ENCODE measurements at places on chromosomes 3 and 15.

DNA sequence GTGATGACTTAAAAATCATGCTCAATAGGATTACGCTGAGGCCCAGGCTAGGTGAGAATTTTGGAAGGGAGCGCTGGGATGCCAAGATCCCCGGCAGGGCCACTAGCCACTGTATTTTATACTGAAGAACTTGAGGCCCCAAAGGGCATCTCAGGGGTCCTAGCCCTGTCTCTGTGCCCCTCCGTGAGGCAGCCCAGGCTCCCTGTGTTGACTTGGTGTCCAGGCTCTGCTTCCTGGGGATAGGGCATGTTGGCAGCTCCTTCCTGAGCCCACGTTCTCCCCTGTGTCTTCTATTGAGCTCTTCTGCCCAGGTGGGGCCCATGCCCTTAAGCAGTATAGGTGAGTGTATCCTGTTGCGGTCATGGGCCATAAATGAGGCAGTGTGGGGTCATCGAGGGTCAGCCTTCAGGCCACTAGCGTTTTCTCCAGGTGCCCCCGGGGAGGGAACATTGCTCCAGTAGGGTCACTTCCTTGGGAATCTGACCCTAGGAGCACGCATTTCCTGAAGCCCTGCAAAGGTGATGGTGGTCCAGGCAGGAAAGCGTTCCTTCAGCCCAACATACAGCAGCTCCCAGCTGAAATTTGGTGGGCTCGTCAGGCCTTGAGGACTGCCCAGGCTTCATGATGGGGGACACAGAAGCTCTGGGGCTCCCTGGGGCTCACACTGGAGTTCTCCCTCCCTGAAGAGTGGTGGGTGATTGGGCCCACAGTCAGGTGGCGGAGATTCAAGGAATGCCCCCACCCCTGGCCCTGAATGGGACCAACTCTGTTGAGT, 189.4 kb downstream of the UBE3A start:
- peak; percentile 7 for DNase-seq

DNA sequence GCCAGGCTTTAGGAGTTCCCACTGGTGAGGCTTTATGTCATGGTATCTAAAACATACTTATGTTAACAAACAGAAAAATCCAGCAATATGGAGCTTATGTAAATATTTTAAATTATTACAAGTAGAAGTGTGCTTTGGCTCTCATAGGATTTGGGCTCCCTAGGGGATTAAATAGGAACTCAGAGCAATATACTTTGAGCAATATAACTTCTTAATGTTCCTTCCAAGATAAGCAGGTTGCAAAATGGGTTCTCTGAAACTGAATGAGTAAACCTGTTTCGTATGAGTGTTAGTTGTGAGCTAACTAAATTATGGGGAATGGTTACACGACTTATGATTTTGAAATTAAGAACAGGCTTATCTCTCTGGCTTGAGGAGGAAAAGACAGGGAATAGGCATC, 366.1 kb upstream of the ZNF385D start:
- DNase-seq = no peak

- no peak for DNase-seq
Observed at GRCh38 chr15:31013863-31014607, 22.6 kb upstream of the MTMR10 start.

DNA sequence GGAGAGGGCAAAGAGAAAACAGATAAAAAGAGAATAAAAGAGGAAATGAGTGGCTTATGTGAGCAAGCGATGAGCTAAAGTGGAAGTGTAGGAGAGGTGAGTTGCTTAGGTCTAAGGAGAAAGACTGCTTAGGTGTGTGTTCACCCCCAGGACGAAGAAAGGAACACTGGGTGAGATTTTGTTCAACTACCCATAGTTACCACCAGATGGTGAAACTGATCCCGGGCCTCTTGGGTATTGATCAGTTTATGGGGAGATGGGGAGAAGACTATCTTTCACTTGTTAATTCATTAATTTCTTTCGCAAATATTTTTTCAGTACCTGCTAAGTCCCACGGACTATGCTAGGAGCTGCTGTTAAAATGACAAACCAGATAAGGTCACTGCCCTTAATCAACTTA, 33.9 kb downstream of the GAP43 start:
- no peak for DNase-seq

DNA sequence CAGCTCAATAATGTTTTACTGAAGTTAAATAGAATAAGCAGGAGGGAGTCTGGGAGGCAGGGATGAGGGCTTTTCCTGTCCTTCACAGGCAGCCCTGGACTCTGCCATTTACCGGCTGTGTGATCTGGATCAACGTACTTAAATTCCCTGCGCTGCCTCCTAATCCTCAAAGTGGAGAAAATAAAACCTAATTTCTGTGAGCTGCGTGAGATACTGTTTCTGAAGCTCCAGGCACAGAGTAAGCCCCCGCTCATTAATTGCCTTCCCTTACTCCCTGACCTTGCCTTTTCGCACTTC, 278 bp upstream of the PDIA5 start:
- no peak for DNase-seq

GRCh38 chr15:70047386-70048197, 50.1 kb downstream of the TLE3 start:
- DNase-seq = peak; percentile 67

- peak; percentile 14 for DNase-seq
Observed at GRCh38 chr3:14280326-14280725, 101.7 kb downstream of the LSM3 start.

DNA sequence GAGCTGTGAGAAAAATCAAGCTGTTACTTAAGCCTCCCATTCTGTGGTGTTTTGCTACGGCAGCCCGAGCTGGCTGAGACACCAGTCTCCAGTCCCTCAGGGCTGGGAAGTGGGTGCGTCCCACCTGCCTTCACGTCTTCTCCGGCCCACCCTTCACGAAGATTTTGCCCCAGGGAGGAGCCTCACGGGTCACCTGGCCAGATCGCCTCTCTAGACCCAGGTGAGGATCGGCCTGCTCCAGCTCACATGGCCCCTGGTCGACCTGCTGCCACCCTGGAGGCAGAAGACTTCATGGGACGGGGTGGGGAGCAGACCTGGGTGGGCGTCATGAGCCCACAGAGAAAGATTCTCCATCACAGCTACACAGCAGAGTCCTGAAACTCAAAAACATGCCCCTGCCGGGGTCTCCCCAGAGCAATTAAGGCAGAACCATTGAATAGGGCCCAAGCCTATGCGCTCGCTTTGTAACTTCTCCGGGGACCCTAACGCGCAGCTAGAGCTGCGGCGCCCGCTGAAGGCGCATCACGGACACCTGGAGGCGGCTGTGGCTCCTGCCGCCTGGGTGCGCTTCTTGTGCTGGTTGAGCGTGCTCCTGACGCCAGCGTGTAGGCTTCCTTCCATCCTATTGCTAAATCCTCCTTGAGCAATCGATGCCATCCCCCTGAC, 92.6 kb upstream of the ALDH1A3 start:
- no peak for DNase-seq

DNA sequence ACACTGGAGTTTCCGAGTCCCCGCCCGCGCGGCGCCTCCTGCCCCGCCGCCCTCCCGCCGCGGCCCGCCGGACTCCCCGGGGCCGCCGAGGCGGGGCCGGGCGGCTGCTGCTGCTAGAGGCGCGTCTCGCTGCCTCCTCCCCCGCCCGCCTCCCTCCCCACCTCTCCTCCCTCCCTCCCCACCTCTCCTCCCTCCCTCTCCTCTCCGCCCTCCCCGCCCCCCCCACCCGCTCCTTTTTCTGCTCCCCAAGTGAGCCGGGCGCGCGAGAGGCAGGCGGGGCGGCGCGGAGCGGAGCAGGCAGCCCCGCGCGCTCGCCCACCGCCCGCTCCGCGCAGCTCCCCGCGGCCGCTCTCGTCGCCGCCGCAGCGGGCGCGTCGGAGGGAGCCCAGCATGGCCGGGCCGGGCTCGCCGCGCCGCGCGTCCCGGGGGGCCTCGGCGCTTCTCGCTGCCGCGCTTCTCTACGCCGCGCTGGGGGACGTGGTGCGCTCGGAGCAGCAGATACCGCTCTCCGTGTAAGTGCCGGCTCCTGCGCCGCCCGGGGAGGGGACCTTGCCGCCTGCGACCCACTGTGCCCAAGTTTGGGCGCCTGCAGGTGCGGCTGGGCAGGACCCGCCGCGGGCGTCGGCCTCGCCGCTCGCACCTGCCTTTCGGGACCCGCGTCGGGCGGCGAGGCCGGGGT, at the start of gene CACNA2D3:
CACNA2D3 (plus strand) TSS at position 229 of the 679 bp plus-strand sequence.
- peak; percentile 67 for DNase-seq
